ENCODE measurements at places on chromosomes 16 and 17.
A peak's percentile ranks its signal among the peaks of the same experiment; 100 is the strongest.

- DNase-seq, result peak; percentile 37
Measured at GRCh38 chr17:4769628-4770027, 2.1 kb upstream of the TM4SF5 start.

GRCh38 chr17:80777274-80777673 lies 214.4 kb upstream of the CHMP6 start:
- no peak for DNase-seq

- DNase-seq, result no peak
Measured at GRCh38 chr17:9443811-9444210, 131.8 kb downstream of the STX8 start.

- DNase-seq, result no peak
Measured at GRCh38 chr16:62921904-62922303, 885.7 kb upstream of the CDH8 start.

GRCh38 chr17:1942066-1942365 lies 83.1 kb downstream of the RTN4RL1 start:
- no peak for DNase-seq

- DNase-seq, result no peak
Measured at GRCh38 chr17:5378566-5379207, 40.8 kb downstream of the NUP88 start.

- DNase-seq, result peak; percentile 99
Measured at GRCh38 chr17:409848-410542, 57.4 kb upstream of the RPH3AL start.

DNA sequence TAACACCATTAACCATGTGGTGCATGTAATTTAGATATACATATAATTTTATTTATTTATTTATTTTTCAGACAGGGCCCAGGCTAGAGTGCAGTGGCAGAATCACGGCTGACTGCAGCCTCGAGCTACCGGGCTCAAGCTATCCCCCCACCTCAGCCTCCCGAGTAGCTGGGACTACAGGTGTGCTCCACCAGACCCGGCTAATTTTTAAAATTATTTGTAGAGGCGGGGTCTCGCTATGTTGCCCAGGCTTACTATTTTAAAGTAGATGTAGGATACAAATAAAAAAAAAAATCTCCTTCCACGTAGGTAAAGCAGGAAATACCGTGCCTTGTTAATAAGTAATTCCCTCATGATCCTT lies 446 bp upstream of the COQ7 start:
- DNase-seq, result no peak

GRCh38 chr17:31757097-31757496 lies 101.9 kb downstream of the COPRS start:
- no peak for DNase-seq

GRCh38 chr16:86554599-86554916 lies 477 bp downstream of the MTHFSD start:
- no peak for DNase-seq

DNA sequence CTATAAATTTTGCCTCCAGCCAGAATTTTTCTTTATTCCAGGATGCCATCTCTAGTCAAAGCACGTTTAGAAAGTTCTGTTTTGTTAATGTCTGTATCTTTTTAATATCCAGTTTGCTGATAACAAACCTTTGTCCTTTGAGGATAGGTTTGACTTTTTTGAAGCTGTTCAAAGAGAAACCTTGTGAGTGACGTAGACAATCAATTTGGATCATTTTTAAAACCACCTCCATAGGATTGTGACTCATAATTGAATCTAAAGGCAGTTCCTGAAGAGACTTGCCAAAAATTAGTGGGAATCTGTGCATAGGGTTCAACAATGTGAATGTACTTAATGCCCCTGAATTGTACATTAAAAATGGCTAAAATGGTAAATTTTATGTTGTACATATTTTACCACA lies 5.9 kb downstream of the KRT31 start:
- no peak for DNase-seq

- no peak for DNase-seq
Measured at GRCh38 chr16:57668630-57669475, 747 bp downstream of the ADGRG3 start.

DNA sequence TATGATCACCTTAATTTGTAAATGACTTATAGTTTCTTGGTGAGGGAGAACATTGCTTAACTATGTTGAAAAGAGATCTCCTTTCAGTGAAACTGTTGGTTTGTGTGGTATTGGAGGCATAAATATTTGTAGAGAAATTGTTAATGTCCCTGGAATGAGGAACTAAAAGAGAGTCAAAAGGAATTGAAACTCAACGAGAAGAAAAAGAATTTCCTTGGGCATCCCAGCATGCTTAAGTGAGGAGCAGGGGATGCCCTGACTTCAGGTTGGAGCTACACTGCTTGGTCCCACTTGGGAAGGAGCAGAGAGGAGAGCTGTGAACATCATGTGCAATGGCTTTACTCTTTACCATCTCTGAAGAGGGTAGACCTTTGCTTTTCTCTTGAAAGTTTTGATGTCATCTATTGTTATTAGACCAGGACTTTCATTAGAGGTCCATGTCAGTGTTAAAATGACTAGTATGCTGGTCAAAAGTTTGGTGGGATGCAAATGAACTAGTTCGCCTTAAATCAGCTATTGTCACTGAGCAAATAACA lies 21.7 kb downstream of the KRT23 start:
- peak; percentile 80 for DNase-seq

DNA sequence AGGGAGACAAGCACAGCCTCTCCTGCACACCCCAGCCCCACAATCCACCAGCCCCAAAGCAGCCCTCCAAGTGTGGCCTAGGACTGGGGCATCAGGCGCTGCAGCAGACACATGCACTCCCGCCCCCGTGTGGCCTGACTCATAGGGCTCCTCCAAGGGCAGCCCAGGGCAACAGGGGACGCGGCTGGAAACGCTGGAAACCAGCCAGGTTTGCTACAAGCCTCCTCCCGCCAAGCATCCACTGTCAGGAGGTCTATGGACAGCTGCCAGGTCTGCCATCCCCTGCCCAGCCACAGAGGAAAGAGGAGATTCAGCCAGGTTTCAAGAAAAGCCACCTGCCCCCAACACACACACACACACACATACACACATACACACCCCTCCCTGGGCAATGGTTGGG lies 25.8 kb downstream of the SRCIN1 start:
- DNase-seq, result peak; percentile 65

- DNase-seq, result peak; percentile 84
Measured at GRCh38 chr17:50560185-50560824, at the start of gene CACNA1G. TSS of gene CACNA1G (plus strand) at chr17:50560715. CDS start at chr17:50561460, 745 bp downstream.

GRCh38 chr16:29809850-29810698 lies 1.9 kb upstream of the PRRT2 start:
- no peak for DNase-seq

- DNase-seq, result no peak
Measured at GRCh38 chr17:29109477-29110371, 66.8 kb downstream of the PIPOX start.

GRCh38 chr16:53219795-53220454 lies 165.1 kb downstream of the CHD9 start:
- DNase-seq, result peak; percentile 63

GRCh38 chr16:67801883-67802282 lies 4.5 kb downstream of the RANBP10 start:
- no peak for DNase-seq

DNA sequence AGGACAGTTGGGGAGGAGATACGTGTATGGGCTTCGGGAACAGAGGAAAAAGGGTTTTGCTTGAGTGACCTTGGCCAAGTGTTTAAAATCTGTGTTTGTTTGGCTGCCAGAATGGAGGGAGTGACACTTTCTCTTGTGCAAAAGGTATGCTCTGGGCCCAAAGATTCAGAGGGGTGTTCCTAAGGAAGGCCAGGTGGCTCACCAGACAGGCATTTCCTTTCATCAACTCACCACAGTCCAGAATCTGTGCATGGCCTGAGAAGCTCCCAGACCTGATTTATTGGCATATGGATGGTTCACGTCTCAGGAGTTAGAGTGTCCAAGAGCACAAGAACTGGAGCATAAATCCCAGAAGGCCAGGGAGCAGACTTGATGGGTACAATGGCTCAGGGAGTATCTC lies 53.4 kb upstream of the NLK start:
- peak; percentile 34 for DNase-seq

- peak; percentile 47 for DNase-seq
Measured at GRCh38 chr17:10178506-10178991, 19.9 kb downstream of the GAS7 start.

DNA sequence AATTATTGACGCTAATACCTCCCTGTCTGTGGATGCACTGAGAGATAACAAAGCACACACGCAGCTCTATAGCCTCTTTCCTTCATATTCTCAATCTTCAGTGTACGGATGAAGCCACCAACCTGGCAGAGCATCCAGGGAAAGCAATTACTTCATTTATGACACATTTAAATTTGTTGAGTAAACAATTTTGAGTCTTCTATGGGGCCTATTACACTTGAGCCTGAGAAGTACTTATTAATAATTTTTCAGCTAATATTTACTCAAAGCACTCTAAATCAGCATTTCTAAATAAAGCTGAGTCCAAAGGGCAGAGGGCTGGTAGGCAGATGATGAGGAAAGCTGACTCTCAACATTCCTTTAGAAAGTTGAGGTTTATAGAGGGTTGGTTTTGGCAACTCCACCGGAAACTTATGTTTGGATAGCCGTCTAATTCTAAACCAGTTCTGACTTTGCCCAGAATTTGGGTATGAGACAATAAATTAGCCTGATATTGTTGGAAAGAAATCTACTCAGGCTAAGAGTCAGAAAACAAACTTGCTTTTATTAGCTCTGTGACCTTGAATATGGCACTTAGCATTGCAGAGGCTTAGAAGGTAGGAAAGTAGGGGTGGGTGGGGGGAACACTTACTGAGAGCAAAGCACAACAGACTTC lies 643.5 kb downstream of the CDH11 start:
- peak; percentile 72 for DNase-seq

DNA sequence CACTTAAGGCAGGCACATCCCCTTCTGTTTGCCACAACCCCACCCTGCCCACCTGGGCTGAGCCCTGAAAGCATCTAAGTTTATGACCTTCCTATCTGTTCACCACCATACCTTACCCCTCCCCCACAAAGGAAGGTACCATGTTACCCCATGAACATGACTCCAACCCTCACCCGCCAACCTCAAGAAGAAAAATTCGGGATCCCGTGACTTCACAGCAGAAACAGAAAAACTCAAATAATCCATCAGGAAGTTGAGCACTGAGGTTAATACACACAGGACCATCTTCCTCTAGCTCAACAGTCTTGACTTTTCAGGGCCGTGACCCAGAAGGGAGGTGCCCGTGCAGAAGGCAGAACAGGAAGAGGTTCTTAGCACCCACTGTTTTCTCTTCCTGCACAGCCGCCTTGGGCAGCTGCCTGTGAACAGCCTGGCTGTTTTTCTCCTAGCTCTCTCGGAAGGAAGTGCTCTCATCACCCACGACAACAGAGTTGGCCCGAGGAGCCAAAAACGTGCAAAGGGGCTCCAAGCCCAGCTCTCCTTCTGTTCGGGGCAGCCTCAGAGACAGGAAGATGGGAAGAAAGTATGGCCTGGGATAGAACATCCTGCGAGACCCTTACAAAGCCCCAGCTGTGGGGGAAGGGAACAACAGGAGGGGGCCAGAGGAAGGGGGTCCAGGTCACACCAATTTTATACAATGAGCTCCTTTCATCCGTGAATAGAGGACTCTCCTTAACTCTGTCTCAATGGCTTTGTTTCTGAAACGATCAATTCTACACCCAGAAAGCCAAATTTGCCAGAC lies 101.1 kb downstream of the XYLT1 start:
- DNase-seq, result no peak

DNA sequence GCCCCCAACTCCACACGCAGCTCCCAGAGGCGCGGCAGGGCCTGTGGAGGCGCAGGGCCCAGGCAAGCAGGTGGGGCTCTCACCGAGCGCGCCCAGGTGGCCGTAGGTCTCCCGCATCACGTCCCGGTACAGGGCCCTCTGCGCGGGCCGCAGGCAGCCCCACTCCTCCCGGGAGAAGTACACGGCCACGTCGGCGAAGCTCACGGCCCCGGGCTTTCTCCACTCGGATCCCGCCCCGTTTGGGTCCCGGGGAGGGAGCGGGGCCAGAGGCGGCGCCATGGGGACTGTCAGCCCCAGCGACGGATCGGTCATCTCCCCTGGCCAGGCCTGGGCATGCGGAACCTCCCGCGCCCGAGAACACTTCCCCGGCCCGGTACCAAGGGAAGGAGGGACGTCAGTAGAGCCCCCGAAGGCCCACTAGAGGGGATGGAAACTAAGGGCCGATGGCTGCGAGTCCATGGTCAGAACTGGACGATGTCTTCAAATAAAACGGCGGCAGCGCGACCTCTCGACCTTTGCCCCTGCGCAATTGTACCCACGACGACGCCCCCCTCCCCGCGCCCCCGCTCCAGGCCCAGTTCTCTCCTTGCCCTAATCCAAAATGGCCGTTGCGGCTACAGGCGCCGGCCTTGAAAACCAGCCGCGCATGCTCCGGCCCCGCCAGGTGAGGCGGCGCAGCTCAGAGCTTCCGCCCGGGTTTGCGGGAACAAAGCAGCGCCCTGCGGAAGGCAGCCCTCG lies at the start of gene ZNF747:
ZNF747 (minus strand) TSS at position 491 of the 738 bp plus-strand sequence; CDS start at position 312, 179 bp downstream.
- DNase-seq, result peak; percentile 76

DNA sequence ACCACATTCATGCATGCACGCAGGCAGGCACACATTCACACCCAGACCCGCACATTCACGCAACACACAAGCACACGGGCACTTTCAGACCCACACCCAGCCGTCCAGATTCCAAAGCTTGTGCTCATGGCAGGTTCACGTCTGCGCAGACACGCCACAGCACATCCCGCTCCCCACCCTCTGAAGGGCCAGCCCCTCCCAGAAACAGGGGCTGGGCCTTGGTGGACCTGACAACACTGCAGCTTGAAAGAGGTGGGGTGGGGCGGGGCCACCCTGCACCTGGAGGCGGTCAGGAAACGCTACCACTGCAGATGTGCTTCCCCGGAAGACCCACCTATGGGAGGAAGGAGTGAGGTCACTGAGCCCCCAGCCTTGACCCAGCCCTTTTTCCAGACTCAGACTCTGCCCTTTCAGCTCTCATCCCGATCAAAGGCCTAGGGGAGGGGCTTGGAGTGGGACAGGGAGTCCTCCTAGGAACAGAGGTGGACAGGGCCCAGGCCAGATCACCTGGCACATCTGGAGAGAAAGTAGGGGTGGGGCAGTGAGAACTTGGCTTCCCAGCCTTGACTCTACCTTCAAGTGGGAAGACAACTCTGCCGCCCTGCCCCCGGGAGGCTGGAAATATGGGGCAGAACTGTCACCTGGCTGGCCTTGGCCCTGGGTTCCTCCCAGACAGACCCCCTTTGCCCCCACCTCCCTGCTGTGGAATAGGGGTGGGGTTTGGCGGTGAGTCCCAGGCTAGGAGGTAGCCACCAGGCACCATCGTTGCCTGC lies 11.0 kb downstream of the P3H4 start:
- peak; percentile 57 for DNase-seq

GRCh38 chr17:13073018-13073417 lies 55.2 kb upstream of the ELAC2 start:
- no peak for DNase-seq

DNA sequence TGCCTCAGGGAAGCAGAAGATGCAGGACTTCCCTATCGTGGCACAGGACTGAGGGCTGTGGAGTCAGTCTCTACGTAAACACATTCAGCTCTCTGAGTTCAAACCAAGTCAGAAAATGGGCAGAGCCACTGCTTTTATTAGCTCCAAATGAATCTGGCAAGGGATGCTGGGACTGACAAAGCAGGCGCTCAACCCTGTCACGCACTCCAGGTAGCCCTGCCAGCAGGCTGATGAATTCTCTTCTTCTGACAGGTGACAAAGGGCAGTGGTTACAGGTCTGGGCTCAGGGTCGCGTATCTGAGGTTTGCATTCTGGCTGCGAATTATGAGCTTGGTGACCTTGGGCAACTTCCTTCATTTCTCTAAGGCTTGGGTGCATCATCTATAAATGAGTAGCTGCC lies 9.4 kb downstream of the RPH3AL start:
- DNase-seq, result no peak
